ENCODE measurements at places on chromosomes 6 and 20. TPM values are rescaled to one million over a fixed set of nuclear protein-coding genes. Genes with fewer than 3 reads are reported as not detected.

- no peak for DNase-seq
These were observed 12.4 kb upstream of the SRSF3 start for GRCh38 chr6:36581716-36582115.

DNA sequence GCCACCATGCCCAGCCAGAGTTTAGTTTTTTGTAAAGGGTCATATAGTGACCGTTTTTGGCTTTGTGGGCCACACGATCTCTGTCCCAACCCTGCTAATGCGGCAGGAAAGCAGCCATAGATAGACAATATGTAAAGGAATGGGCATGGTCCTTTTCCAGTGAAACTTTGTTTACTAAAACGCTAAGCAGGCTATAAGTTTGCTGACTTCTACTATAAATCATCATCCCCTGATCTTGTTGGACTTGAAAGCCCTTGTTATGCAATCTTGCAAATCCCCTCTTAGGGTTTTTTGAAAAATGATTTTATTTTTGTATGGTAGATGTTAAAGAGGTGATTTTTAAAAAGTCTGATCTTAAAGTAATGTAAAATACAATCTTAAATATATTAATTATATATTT, 63.6 kb downstream of the CBFA2T2 start:
- DNase-seq = no peak

DNA sequence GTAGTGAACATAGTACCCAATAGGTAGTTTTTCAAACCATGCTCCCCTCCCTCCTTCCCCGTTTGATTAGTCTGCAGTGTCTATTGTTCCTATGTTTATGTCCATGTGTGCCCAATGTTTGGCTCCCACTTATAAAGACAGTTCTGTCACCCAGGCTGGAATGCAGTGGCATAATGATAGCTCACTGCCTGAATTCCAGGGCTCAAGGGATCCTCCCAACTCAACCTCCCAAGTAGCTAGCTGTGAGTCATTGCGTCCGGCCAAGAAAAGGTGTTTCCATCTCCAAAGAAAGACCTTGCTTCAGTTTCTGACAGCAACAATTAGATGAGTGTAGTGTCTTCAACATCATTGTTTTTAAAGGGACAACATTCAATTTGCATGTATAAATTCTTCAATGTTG, 131.1 kb upstream of the CEP162 start:
- DNase-seq = no peak

Gene KIF25
- polyA plus RNA-seq = 0.76 TPM

- no peak for DNase-seq
These were observed 293.7 kb upstream of the RSPO3 start for GRCh38 chr6:126824815-126825214.

- DNase-seq = no peak
These were observed 673 bp downstream of the CST7 start for GRCh38 chr20:24949756-24950127.

GRCh38 chr6:106886922-106887797, 87.4 kb downstream of the CD24 start:
- no peak for DNase-seq

Gene DYNLT2
- 8.5 TPM for polyA plus RNA-seq

GRCh38 chr6:161489626-161490306, 215.9 kb upstream of the AGPAT4 start:
- DNase-seq = no peak

DNA sequence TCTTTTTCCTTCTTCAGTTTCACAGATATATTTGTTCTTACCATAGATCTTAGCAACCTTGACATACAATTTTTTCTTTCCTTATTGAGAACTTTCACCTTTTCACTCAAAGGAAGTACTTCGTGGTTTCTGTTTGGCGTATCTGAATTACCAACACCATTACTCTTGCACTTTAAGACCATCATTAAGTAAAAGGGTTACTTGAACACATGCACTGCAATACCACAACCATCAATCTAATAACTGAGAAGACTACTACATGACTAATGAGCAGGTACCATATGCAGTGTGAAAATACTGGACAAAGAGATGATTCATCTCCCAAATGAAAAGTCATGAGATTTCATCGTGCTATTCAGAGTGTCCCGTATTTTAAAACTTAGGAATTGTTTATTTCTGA, 21.7 kb upstream of the SENP6 start:
- no peak for DNase-seq

DNA sequence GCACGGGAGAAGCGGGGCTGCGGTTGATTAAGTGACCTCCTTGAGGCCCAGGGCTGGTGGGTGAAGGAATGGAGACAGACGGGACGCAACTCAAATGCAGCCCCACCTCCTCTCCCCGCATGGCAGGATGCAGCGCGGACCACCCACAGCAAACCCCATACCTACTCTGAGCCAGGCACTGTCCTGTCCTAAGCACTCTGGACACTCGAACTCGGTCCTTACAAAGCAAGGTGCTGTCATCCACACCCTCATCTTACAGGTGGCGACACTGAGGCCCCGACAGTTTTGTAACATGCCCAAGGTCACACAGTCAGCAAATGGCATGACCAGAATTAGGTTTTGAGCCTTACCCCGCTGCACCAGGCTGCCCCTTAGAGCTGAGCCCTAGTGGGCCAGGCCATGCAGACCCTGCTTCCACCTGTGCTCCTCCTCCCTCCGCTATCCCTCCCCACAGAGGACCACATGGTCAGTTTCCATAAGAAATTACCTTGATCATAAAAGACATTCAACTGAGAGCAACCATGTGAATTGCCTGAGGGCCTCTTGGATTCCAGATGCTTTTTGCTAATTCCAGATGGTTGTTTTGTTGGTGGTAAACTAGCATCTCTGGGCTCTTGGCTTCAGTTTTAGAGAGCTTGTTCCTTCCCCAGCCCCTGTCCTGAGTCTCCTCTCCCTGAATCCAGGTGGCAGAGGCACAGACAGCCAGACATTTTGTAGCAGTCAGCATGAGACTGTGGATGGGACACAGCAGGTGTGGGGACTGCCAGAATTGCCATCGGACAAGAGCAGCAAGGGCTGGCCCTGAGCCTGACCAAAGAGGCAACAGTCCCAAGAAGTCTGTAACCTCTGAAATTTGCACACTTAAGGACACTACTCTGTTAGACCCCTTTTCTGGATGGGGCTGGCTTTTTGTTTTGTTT, 171.9 kb upstream of the PMEPA1 start:
- DNase-seq = no peak

Gene MEI4
- 2.1 TPM for polyA plus RNA-seq

DNA sequence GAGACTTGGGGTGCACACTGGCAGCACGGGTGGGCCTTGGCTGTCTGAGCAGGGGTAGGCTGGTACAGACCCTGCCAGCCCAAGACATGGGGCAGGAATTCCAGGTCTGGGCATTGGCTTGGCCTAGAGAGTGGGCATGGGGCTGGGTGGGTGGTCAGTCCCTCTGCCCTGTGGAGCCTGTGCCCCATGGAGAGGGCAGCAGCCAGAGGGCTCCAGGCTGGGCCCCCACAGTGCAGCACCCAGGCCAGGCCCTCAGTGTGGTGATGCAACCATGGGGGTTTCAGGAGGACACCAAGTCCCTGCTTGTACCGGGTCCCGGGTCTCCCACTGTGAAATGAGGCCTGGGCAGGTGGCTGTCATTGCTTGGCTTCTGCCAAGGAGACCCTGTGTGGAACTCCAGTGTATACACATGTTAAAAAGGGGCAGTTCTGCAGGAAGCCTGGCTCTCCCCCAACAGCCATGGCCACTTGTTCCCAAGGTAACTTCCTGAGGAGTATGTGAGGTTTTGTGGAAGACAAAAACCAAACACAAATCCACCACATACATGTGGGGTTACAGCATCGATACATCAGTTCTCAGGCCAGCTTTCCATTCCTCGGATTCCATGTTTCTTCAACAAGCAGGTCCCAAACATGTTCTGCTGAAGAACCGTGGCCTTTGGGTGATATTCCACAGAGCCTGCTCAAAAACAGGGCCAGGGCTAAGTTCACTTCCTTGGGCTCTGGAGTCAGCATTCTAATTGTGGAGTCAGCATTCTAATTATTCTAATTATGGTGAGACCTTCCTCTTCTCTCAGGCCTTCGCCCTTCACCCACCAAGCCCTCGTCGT, 77.3 kb downstream of the DACT2 start:
- DNase-seq = no peak

GRCh38 chr20:13029687-13030375, 21.1 kb downstream of the SPTLC3 start:
- no peak for DNase-seq

- no peak for DNase-seq
These were observed 24.6 kb upstream of the SERPINB1 start for GRCh38 chr6:2866171-2866846.

Gene SDHAF4
- polyA plus RNA-seq = 22.8 TPM

DNA sequence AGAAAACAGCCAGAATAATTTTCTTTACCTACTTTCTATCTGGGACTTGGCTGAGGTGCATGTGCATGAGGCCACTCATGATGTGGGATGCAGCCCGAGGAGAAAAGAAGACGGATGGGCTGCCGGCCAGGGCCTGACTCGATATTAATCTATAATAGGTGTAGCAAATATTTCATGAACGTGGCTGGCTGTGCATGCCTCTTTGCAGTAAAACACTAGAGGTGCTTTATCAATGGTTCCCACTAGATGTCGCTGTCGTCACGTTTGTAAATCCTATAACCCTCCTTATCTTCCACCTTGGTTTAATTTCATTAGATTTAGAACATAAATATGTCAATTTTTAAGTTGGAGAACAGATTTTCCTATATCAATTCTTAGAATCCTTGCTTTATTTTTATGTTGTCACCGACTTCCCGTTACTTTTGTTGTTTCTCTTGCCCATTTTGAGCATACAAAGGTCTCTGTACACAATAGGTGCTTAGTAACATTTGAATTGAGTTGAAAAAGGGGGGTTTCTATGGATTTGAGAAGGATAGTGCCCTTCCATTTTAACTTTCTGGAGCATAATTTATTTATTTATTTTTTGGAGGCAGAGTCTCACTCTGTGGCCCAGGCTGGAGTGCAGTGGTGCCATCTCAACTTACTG, 19.6 kb upstream of the FERMT1 start:
- DNase-seq = peak; percentile 37

DNA sequence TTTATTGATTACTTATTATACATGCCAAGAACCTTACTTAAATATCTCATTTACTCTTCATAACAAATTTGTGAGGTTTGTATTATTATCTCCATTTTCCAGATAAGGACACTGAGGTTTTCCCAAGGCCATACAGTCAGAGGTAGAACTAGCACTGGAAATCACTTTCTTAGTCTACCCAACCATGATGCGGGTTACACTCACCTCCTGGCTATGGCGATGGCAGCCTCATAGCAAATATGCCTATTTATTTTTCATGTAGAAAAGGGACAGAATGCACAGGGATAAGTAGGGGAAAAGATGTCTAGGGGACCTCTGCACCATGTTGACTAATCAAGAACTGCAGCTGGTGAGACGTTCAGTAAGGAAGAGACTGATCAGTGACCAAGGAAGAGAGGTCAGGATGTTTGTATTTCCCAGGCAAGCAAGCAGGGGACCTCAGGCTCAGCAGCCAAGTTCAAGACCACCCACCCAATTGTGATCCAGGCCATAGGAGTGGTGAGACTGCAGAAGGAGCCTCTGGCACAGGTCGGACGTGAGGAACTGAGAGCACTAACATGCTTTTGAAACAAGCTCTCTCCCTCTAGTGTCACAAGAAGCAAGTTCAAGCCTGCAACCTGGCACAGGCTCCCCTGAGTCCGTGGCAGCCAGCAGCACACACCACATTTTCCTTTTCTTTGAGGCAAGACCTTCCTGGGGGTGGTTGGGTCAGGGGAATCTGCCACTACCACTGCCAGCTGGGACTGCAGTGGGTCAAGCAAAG, 97.8 kb downstream of the GMPR start:
- DNase-seq = no peak

GRCh38 chr20:40232273-40232672, 456.8 kb downstream of the MAFB start:
- DNase-seq = no peak

DNA sequence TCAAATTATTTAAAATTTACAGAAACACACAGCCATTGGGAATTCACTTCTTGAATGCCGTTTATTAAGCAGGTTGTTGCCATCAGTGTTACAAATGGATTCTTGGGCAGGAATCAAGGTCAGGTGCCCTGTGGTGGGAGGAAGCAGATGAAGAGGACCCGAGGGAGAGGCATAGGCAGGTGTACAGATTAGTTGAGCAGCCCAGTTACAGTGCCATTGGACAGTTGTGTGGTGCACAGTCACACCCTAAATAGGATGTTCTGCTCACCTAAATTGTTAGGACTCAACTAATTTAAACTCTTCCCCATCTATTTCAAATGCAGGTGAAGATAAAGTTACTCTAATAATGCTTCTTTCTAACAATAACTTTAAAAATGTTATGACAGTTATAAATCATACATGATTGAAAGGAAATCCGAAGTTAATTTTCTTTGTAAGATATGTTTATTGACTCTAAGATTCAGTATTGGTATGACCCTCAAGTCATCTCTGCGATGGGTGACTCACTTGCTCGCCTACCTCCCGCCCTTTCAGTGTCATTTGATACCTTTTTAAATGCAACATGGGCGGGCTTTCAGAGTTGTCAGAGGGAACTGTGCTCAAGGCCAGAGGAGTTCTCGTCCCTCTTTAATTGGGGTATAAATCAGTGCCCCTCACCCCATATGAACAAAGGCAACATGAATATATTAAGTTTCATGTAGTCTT, 35.1 kb downstream of the DSE start:
- DNase-seq = no peak

DNA sequence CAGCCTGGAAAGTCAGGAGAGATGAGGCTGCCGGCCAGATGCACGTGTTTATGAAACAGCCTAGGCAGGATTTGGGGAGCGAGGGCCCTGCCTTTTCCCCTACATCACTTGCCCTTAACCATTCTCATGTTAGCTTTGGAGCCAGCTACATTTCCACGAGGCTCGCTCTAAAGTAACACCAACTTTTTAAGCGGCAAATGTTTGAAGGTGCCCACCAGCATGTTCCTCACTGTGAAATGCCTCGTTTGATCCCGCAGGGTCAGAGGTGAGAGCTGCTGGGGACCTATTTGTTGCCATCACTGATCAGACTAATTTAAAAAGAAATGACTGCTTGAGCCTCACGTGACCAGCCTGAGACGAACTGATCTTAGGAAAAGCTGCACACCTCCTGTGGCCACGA, 51.6 kb upstream of the DACT2 start:
- no peak for DNase-seq
